IPS DF 19.7 (cell line): ENCODE measurements at places on chromosomes 11 and 22.

GRCh38 chr22:37734964-37735451, 38.2 kb downstream of the TRIOBP start:
- DNase-seq = no peak

DNA sequence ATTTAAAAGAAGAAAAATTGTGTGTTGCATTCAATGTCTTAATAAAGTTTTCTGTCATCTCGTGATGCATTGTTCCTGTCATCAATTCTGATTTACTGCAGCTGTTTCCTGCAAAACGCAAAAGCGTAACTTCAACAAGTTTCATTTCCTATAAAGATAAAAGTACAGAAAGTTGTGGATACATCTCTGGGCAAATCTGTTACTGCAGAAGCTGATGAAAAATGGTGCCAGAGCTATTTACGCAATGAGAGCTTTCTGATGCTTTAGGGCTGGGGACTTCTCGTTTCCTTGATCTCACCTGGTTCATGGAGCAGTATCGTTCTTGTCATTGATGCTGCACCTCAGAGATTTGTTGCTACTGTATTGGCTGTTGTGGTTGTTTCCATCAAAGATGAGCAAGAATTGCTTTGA, 15.5 kb upstream of the MS4A12 start:
- no peak for DNase-seq

GRCh38 chr11:119903389-119903788, 174.4 kb upstream of the NECTIN1 start:
- DNase-seq = no peak

DNA sequence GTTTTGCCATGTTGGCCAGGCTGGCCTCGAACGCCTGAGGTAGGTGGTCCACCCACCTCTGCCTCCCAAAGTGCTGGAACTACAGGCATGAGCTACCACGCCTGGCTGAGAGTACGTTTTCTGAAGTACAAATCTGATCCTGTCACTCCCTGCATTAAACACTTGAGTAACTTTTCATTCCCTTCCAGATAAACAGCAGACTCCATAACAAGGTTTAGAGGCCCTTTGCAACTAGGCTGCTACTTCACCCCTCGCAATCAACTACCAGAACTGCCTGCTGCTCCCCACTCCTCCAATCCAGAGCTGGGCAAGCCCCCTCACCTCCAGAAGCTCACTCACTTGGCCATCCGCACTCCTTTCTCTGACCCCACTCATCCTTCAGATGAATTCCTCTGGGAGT, 1.5 kb downstream of the KCTD14 start:
- DNase-seq = no peak

GRCh38 chr11:65125197-65126056, 3.3 kb downstream of the MRPL49 start:
- no peak for DNase-seq

DNA sequence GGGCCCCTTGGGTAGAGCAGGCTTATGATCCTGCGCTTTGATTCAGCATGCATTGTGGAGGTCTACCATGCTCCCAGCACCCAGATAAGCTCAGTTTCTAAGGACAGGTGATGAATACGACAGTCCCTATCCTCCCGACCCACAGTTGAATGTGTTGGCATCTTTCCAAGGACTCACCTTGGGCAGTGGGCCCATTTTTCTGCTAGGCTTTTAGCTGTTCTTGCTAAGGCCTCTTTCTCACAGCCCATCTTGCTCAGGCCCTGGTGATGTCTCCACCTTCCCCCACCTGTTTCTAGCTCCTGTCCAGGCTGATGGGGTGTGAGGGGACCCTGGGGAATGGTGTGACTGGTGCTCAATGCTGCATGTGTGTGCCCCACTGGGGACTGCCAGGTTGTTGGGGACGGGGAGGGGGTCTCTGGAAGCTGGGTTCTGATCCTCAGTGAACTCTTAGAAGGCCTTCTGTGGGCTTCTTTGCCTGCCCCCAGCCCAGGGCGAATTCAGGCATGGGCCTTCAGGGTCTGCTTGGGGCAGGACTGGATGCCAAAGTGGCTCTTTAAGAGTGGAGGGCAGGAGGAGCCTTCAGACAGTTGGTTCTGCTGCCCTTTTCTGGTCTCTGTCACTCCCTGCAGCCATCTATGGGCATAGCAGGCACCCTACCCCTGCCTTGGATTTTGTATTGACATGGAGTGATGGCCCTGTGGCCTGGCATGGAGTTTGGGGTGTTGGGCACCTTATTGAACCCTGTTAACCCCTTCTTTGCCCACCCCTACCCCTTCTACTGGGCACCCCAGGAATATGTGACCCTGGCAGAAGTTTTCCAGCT, 33.1 kb downstream of the PHLDB1 start:
- no peak for DNase-seq

GRCh38 chr11:72174302-72175070, 17.5 kb upstream of the FOLR1 start:
- DNase-seq = no peak

- DNase-seq = no peak
Measured at GRCh38 chr22:27880778-27881394, 38.2 kb downstream of the PITPNB start.

GRCh38 chr11:12528487-12528886, 145.7 kb upstream of the TEAD1 start:
- DNase-seq = no peak

- DNase-seq = no peak
Measured at GRCh38 chr11:75513250-75513649, 12.5 kb downstream of the GDPD5 start.

GRCh38 chr11:60221692-60222091, 21.2 kb downstream of the MS4A4E start:
- no peak for DNase-seq

DNA sequence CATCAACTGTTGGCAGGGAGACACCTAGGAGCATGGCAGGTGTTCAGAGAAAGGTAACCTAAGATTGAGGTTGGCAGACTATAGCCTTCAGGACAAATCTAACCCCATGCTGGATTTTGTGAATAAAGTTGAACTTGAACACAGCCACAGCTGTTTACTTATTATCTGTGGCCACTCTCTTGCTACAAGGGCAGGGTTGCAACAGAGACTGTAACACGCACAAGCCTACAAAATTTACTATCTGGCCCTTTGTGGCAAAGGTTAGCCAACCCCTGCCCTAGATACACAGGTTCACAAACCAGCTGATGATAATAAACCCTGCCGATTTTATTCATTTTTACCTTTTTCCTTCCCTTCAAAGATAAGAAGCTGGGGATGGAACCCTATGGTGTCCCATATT, 2.5 kb downstream of the THYN1 start:
- no peak for DNase-seq

GRCh38 chr11:3983101-3983500, 111.5 kb upstream of the RRM1 start:
- no peak for DNase-seq

- DNase-seq = no peak
Measured at GRCh38 chr11:73308961-73309919, 1.2 kb downstream of the ARHGEF17 start.

GRCh38 chr11:6110011-6110410, 2.5 kb downstream of the OR56B4 start:
- no peak for DNase-seq

GRCh38 chr22:44711690-44712555, 9.9 kb downstream of the PRR5 start:
- DNase-seq = no peak

DNA sequence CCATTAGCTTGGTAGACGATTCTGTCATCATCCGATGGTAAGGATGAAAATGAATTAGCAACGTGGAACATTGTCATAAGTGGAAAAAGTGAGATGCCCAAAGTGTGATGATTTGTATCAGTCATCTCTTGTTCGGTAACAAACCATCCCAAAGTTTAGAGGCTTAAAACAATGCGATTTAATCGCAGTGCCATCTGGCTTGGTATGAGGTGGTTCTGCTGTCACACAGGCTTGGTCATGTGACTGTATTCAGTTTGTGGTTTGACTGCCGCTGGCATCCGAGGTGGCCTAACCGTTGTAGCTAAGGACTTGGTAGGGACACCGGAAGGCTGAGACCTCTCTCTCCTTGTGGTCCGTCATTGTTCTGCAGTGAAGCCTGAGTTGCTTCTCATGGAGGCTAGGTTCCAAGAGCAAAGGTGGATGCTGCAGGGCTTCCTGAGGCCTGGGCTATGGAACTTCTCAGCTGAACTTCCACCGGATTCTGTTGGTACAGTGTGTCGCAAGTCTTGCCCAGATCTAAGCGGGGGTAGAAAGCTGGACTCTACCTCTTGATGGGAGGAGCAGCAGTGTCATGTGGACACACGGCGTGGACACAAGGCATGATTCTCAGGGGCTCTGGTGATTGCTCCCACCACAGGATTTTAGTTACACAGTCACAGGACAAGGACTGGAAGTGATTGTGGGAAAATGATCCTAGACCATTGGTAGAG, 36.3 kb downstream of the BCR start:
- no peak for DNase-seq

DNA sequence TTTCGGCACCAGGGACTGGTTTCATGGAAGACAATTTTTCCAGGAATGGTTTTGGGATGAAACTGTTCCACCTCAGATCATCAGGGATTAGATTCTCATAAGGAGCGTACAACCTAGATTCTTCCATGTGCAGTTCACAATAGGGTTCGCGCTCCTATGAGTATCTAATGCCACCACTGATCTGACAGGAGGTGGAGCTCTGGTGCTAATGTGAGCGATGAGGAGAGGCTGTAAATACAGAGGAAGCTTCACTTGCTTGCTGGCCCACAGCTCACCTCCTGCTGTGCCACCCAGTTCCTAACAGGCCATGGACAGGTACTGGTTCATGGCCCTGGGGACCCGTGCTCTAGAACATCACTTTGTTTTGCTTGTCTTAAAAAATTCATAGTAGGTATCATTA, 41.8 kb upstream of the AMPD3 start:
- no peak for DNase-seq

- DNase-seq = no peak
Measured at GRCh38 chr11:15651033-15651432, 536.3 kb downstream of the INSC start.

DNA sequence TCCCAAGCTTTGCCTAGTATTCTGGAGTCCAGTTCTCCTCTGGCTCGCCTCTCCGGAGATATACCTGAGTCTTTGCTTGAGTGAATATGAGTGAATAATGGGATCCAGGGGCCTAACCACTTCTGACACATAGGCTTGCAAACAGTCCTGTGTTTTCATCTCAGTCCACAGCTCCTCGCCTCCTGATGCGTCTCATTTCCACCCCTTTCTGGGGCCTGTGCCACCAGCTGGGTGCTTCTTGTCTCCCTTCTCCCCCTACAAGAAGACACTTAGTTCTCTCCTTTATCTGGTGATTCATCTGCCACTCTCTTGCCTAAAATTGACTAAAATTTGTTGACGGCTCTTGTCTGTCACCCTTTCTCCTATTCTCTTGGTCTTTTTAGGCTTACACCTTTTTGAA, 44.6 kb downstream of the SFI1 start:
- no peak for DNase-seq

DNA sequence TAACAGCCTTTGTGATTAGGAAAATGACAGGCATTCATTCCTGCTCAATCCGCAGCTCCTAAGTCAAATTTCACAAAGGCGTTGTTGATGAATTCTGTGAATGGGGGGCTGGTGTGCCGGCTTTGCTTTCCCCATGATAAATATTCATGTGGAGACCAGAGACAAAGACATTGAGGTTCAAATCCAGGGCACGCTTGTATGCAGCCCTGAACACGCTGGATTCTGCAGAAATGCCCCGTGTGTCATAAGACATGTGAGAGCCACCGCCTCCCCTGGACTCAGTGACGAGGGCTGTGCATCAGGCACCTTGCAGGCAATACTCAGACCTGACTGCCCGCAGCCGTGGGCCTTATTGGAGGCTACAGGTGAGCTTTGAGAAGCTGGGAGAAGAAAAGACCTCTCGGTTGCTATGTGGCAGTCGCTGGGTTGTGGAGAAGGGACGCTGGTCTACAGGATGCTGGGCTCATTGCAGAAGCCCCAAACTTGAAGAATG, 906.2 kb downstream of the BRD1 start:
- DNase-seq = no peak

- no peak for DNase-seq
Measured at GRCh38 chr11:119743006-119743405, 14.0 kb upstream of the NECTIN1 start.

GRCh38 chr11:111960916-111961315, 23.8 kb downstream of the DIXDC1 start:
- DNase-seq = no peak

DNA sequence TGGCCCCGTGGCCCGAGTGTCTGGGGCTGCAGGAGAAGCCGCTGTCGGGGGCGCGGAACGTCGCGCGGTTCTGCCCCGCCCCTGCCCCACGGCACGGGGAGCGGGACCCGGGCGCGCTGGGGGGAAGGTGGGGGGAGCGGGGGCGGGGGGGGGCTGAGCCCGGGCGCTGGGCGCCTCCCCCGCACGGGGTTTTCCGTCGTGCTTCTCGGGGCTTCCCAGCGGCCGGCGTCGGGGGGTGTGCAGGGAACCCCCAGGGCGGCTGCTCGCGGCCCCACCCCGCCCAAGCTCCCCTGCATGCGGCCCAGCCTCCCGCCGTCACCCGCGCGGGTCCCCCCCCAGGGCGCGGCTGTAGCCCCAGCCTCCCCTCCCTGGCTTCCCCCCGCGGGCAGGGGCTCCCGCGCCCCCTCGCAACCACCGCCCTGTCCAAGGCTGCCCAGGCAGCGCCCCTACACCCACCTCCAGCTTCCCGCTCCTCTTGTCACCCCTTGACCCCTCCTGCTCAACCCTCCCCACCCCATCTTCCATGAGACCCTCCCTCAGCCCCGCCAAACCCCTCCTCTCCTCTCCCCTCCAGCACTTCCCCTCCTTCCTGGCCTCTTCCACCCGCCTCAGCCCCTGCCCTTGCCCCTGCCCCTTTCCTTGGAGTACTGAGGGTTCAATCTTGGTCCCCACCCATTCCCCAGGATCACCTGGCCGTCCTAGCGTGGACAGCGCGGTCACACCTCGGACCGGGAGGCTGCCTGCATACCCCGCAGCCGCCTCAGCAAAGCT, 1.7 kb downstream of the IL17REL start:
- no peak for DNase-seq

- no peak for DNase-seq
Measured at GRCh38 chr11:115590254-115590653, 86.0 kb upstream of the CADM1 start.

- no peak for DNase-seq
Measured at GRCh38 chr11:76626921-76627401, 43.6 kb downstream of the LRRC32 start.

GRCh38 chr11:128153697-128154048, 433.7 kb downstream of the ETS1 start:
- no peak for DNase-seq

DNA sequence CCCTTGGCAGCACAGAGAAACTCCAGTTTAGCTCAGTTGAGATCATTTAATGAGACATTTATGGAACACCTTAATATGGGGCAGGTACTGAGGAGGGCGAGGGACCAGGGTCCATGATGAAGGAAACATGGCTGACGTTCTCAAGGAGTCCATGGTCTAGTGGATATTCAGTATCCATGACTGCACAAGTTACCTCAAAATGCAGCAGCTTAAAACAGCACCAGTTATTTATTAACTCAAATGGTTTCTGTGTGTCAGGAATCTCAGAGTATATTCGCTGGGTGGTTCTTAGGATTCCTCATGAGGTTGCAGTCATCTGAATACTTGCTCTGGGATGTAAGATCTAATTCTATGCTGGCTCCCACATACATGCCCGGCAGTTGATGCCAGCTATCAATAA, 346.8 kb downstream of the LARGE1 start:
- no peak for DNase-seq
